KG1 (cell line): ENCODE measurements at places on chromosomes 3 and 15.

- DNase-seq: peak; percentile 64
Measured at GRCh38 chr15:78050441-78050809, 27.1 kb downstream of the TBC1D2B start.

- DNase-seq: peak; percentile 14
Measured at GRCh38 chr3:167032267-167032876, 347.7 kb downstream of the ZBBX start.

DNA sequence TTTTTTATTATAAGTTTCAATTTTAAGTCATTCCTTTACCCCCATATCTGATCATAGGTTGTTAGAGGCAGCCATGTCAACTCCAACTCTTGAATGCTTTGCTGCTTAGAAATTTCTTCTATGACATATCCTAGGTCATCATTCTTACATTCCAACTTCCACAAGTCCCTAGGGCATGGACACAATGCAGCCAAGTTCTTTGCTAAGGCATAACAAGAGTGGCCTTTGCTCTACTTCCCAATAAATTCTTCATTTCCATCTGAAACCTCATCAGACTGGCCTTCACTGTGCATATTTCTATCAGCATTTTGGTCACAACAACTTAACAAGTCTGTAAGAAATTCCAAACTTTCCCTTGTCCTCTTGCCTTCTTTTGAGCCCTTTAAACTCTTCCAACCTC lies 28.5 kb downstream of the TRIM42 start:
- DNase-seq: no peak

GRCh38 chr3:81696090-81696489 lies 65.4 kb downstream of the GBE1 start:
- DNase-seq: no peak

DNA sequence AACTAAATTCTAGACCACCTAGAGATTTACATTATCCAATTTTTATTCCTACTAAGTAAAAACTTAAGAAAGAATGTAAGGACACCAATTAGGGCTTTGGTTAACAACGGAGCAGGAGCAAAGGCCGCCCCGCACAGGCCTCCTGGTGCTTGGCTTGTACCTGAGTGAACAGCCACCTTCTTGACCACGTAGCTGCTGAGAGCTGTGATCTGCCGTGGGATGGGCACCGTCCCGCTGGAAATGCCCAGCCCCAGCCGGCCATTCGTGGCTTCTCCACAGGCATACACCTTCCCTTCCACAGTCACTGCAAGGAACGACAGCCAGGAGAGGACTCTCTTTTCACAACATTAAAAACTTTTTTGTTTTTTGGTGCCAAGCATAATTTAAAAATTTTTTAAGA lies 79.6 kb upstream of the OCA2 start:
- DNase-seq: no peak

GRCh38 chr3:104648823-104649222 lies 717.9 kb upstream of the ALCAM start:
- no peak for DNase-seq

- no peak for DNase-seq
Measured at GRCh38 chr3:8741581-8742261, 8.1 kb downstream of the CAV3 start.

- DNase-seq: no peak
Measured at GRCh38 chr3:41693799-41694198, 268.1 kb downstream of the ULK4 start.

DNA sequence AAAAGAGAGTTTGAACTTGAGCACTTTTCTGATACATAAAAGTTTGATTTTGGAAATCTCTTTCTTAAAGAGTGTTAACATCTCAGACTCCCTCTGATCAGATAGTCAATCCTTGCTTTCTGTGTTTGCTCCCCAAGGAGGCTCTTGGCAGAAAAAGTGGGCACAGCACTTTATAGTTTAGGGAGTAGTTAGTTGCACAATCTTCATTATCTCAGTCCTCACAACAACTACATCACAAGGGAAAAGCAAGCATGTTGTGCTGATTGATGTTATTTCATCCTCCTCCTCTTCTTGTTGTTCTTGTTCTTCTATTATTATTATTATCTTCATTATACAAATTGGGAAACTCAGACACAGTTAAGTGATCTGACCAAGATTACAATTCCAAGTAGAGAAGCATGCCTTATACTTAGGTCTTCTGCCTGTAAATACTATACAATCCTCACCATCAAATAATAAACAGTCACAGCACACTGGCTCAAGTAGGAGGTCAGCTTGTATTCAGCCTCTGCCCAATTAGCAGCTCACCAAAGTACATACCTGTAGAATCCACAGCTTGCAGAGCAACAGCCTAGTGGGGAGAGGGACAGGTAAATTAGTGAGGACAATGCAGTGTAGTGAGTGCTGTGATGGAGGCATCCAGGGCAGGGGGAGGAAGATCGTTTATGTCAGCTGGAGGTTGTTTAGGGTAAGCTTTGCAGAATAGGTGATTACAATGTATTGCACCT lies 304.1 kb upstream of the MME start:
- DNase-seq: no peak

DNA sequence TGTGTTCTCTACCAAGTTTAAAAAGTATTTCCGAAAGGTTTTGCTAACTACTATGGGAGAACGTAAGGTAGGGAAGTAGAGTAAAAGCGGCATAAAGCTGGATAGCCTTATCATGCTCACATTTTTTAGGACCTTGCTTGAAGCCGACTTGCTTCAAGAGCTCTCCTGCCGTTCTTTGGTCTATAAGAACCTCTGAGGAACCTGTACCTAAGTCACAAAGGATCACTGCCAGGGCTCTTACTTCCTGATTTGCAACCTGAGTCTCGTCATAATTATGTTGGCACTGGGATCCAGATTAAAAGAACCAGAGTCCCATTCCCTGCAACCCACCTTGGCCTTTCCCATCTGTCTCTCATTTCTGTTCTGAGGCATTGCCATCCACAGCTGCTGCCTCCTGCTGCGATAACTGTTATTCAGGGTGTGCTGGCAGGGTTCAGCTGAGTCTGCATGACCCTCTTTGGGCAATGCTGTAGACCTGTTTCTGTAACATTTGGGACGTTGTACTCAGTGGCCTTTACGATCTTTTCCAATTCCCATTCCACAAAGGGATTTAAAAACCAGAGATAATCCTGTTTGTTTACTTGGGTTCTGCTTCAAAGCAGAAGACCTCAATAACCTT lies 131.0 kb upstream of the UMPS start:
- DNase-seq: no peak

- no peak for DNase-seq
Measured at GRCh38 chr15:25186906-25187645, 232.3 kb downstream of the SNRPN start.

GRCh38 chr3:114128231-114128630 lies 50.6 kb downstream of the DRD3 start:
- DNase-seq: no peak

- no peak for DNase-seq
Measured at GRCh38 chr15:31214864-31215489, 111.7 kb upstream of the KLF13 start.

GRCh38 chr15:83784975-83785374 lies 131.1 kb downstream of the ADAMTSL3 start:
- DNase-seq: no peak

DNA sequence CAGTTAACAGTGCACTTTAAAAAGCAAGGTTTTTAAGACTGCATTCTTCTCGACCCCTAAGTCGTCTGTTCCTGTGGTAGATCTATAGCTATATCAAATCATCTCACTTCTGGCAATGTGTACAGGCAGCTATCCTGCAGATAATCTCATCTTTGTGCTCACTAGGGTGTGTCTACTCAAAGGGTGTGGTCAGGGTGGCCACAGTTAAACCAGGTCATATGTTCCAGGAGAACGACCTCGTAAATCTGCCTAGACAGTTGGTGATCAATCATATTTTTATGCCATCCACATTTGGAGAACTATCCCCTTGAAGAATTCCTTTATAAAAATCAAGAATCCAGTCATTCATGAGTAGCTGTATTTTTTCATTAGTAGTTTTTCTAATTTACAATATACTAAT lies 3.0 kb downstream of the VEPH1 start:
- DNase-seq: no peak

DNA sequence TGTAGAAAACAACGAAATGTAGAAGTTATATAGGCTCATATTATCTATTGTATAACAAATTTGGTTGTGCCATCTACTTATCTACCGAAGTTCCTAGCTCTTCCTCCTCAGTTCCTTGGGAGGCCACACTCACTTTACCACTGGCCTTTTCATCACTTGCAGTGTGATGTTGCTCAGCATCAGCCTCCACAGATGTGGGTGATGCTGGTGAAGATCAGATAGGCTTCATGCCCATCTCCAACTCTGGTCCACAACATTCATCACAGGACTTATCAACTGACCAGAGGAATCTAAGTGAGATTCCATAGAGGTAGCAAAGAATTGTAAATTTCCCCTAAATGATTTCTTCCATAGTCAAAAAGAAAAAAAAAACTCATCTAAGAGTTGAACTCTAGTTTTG lies 8.4 kb downstream of the CD200 start:
- DNase-seq: no peak

DNA sequence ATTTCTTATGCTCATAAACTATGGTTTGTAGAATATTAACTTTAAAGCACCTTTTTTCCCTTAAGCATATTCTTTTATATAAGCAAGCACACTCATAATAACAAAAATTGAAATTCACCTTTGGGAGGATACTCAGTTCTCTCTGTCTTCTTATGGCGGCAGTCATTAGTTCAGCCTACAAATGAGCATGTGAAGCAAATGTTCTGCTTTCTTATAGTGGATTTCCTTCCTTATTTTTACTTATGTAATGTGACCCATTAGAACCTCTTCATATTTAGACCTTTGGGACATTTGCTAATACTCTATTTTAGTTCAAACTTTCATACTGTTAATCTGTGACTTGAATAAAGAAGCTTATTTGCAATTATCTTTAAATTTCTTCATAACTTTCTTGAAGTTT lies at the start of gene P2RY13:
Gene P2RY13 (minus strand): TSS at position 187 of the 400 bp plus-strand sequence. CDS start 21 bp downstream, at position 166.
- DNase-seq: no peak

DNA sequence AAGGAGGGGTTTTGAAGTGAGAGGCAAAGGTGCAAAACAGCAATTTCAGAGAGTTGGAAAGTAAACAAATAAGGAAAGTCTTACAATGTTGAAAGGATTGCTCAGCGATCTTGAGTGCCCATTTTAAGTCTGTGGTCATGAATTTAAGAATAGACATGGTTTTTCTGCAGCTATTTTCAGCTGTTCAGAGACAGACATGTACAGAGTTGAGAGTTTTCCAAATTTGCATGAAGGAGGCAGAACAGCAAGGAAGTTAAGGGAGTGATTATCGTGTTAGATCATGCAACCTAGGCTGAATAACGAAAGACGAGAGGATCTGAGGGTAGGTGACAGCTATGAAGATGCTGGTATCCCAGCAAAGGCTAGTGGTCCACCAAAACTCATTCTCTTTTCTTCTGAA lies 37.2 kb downstream of the DET1 start:
- DNase-seq: no peak

DNA sequence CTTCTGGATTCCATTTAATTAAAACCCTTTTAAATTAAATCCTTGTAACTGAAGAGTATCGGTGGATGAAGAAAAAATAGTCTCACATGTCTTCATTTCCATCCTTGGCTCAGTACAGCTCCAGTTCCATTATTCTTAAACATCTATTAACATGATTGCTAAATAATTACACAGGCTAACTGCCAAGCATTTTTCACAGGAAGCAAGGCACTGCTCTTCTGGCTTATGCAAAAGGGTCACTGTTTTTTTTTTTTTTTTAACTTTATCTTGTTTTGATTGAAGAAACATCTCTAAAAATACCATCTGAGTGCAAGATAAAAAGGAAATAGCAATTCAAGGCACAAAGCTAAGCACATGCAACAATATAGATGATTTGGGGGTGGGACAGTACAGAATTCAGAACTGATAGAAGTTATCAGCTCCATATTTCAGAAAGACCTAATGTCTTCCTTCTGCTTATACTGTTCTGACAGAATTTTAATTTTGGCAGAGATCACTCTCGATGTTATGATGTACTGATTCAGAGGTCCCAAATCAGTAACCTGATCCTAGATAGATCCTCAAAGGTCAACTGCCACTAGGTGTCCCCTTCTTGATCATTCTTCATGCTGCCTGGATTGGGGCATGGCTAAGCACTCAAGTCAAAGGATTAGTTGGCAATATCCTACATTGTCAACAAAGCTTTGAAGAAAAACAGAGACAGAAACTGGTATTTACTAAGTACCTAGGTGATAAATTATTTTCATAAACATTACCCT lies 57.8 kb upstream of the ACTC1 start:
- DNase-seq: no peak

GRCh38 chr15:57038040-57038439 lies 119.6 kb downstream of the TCF12 start:
- no peak for DNase-seq

- DNase-seq: no peak
Measured at GRCh38 chr3:174441588-174442301, 417.4 kb upstream of the NAALADL2 start.

GRCh38 chr15:67717776-67718175 lies 107.5 kb upstream of the SKOR1 start:
- no peak for DNase-seq

DNA sequence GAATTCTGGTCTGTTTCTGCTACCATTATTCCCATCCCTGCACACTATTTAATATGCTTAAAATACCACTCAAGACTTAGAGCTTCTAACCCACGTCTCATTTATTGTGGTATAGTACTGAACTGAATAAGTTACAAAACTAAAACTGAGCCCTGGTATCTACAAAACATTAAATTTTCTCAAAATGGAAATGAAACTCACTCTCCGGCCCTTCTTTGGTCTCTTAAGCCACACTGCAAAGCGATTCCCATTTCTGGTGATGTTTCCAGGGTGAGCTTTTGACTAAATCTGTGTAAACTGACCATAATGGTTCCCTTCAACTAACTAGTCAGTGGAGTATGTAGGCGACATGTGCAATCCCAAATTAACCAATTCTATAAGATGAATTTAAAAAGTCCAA lies 18.6 kb downstream of the KPNA4 start:
- no peak for DNase-seq

GRCh38 chr15:69727121-69727924 lies 274.7 kb downstream of the RPLP1 start:
- DNase-seq: no peak

DNA sequence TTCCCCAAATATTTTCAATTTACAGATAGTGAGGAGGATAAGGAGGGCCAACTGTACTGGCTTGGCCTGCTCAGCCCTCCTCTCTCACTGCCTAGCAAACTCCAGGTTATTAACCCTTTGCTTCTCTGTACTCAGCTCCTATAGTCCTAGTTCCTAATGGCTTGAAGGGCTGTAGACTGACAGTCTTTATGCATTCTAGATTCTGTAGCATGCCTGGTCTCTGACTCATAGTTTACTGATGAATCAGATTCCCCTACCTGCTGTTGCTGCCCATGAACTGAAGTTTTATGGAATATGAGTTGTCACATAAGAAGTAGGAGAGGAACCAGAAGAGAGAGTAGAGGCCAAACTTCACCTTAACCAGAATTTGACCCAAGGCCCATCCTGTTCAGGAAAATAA lies 27.1 kb upstream of the MAP3K13 start:
- no peak for DNase-seq

GRCh38 chr3:189132231-189132671 lies 39.5 kb upstream of the TPRG1 start:
- DNase-seq: peak; percentile 52

DNA sequence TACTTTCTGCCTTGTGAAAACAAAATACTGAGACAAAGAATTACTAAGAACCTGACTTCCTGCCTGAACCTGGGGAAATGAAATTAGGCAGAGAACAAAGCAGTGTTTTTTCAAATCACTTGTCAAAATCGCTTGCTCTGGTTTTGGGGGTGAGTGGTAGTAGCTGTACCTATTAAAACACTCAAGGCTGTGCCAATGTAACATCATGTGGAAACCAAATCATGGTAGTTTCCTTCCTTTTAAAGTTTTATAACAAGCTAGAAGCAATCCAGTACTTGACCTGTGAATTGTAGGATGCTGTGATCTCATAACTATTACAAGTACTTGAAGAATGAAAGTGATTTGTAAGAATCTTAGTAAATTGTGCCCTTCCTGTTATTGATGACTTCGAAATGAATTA lies 6.7 kb downstream of the CMTM8 start:
- DNase-seq: no peak
